ENCODE measurements at places on chromosomes 13 and 19. TPM values are rescaled to one million over a fixed set of nuclear protein-coding genes. Genes with fewer than 3 reads are reported as not detected.

Gene NLRP5
- total RNA-seq, result not detected

Gene ZNF135
- 4.6 TPM for total RNA-seq

Gene CEACAM19
- 10.5 TPM for total RNA-seq

Gene LRRC8E
- 15.1 TPM for total RNA-seq

Gene USP12
- 13.8 TPM for total RNA-seq

Gene CLASRP
- total RNA-seq, result 77.9 TPM

DNA sequence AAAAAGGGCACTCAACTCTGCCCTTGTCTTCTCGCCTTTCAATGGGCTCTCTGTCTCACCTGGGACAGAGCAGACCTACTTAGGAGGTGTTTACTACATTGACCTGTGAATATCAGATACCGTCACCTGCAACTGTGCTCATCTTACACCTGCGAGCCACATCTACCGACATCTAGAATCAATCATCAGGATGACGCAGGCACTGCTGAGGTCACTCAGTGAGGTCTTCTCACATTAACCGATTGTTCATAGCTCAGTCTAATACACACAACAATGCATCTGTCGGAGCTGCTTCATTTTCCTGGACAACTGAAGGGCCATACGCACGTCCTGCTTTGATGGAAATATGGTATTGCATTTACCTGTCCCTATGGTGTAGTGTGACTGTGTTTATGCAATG is 211.9 kb downstream of the FGF9 start:
- DNase-seq, result no peak

GRCh38 chr13:32310134-32310706 is 4.9 kb downstream of the ZAR1L start:
- no peak for DNase-seq

DNA sequence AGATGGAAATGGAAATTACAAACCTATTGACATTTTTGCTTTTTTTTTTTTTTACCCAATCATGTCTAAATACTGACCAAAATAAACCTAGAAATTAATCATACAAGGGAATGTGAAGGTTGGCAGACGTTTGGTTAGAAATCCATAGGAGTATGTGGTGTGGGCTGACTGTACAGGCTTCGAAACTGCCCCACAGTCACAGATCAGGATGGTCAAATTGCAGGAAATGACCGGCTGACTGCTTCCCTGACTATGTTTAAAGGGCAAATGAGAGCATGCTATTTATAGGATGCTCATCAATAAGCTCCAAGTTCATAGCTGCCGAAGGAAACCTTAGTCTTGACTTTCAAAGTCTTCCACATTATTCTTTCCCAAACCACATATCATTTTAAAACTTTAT is 118.4 kb downstream of the COG6 start:
- no peak for DNase-seq

DNA sequence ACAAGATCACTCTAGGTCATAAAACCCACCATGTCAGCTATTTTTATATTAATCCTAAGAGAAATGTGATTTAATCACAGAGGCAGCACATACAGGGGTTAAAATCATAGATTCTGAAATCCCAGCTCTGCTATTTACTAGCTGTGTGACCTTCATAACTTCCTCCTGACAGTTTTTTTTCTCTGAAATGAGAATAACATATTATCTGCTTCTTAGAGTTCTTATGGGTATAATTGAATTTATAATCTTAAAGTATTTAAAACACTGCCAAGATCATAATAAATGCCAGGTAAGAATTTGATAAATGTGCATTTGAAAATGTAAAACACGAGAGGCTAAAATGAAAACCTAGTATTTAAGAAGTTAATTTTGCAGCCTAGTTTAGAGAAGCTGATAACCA is 722.9 kb downstream of the SLITRK6 start:
- DNase-seq, result no peak

- DNase-seq, result no peak
These were observed 70.1 kb downstream of the TDRD3 start for GRCh38 chr13:60467098-60467497.

GRCh38 chr13:109673477-109673876 is 112.9 kb downstream of the IRS2 start:
- DNase-seq, result no peak

GRCh38 chr13:34751044-34751443 is 191.0 kb upstream of the NBEA start:
- no peak for DNase-seq

- DNase-seq, result no peak
These were observed 101.4 kb upstream of the GPR12 start for GRCh38 chr13:26861941-26862340.

- no peak for DNase-seq
These were observed 115.9 kb downstream of the DACH1 start for GRCh38 chr13:71751073-71751472.

DNA sequence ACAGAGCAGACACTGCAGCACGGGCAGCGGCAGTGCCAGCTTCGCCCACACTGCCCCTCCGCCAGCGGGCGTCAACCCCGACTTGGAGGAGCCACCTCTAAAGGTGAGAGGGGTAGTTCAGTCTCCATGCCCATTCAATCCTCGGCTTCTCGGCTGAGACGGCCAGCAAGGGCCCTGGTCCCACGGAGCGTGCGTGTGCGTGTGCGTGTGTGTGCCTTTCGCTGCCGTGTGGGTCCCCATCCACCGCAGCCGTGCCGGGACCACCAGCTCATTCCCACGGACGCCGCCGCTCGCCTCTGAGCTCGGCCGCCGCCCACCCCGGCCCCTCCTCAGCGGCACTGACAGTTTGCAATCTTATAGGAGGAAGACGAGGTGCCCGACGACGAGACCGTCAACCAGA is 55.5 kb upstream of the LDLR start:
- DNase-seq, result no peak

GRCh38 chr19:49102303-49102702 is 11.9 kb upstream of the LIN7B start:
- no peak for DNase-seq

GRCh38 chr19:42512743-42513304 is 15.5 kb downstream of the CEACAM1 start:
- DNase-seq, result no peak

GRCh38 chr19:48718711-48719231 is 754 bp downstream of the MAMSTR start:
- no peak for DNase-seq

DNA sequence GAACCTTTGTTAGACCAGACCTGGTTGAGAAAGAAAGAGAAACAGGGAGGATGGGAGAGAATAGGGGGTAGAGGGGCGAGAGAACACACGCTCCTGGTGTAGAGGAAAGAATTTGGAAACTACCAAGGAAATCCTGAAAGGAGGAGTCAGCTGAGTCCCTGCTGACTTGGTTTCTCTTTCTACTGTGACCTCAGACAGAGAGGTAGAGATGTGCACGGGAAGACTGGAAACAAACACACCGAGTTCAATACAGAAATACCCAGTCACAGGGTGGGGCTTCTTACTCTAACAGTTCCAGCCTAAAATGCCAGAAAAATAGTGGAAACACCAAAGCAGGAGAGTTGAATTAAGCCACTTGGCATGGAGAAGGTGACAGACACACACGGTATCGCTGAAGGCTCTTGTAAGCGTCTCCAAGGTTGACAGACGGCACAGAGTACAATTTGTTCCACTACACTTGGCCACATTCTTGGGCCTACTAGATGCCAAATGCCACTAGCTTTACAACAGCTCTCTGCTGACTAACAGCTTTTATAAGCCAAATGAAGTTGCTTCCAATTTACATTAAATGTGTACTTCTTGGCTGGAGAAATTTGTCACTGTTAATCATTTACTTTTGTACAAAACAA is 28.1 kb downstream of the LATS2 start:
- peak; percentile 45 for DNase-seq

GRCh38 chr19:31285744-31286143 is 63.5 kb downstream of the TSHZ3 start:
- no peak for DNase-seq

DNA sequence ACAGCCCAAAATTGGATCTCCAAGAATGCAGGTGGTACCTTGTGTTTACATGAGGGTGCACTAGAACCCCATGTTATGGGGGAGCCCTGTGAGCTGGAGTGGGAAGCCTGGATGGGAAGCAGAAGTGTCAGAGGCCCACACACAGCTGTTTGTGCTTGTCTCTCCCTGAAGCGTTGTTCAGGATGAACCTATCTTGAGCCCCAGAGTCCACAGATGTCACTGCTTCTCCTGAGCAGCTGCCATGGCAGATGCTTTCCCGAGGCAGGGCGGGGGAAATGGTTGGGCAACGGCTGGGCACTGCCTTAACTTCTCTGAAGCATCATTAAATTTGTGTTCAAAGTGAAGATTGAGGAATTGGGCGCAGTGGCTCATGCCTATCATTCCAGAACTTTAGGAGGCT is 17.1 kb upstream of the CHST8 start:
- DNase-seq, result no peak

Measured in kidney epithelial cell (primary cell).